ENCODE measurements at places on chromosomes 16 and 17.

DNA sequence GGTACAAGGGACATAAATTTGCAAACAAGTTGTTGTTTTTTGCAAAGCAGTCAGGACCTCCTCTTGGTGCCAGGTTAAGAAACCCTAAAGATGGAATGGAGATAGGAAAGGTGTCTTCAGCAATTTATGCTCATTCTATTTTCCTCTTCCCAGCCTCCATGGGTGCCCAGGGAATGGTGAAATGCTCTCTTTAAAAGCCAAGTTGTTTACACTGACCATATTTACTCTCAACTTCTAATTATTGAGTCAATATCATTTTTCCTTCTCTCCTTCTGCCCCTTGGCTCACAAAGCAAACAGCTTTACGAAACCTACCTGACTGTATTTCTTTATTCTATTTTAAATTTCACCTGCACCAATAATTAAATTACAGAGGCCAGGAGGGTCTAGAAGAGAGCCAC, 138.5 kb upstream of the IRX3 start:
- no peak for DNase-seq

DNA sequence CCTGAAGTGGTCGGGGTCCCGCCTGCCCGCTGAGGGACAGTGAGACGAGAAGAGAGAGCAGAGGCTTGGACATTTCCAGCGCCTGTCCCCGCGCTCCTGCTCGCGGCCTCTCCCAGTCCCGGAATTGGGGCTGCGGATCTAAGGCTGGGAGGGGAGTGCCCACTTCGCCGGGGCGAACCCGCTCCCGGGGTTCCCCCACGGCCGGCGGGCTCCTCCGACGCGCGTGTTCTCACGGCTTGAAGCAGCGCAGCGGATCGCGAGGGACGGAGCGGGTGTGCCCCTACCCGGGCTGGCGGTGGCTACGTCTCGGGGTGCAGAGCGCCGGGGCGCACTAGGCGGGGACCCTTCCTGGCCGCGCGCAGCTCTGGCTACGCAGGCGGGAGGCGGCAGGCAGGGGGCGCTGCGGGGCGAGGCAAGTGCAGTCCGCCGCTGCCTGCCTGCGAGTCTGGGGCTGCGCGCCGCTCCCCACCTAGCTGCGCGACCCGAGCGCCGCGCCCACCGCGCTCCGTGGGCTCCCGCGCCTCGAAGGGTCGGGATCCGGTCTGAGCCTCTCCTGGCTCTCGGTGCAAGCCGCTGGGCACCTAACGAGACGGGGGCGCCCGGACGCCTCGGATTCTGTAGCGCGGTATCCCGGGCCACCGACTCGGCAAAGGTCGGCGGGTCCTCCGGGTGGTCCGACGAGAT, 1.2 kb downstream of the NGFR start:
- DNase-seq: no peak

DNA sequence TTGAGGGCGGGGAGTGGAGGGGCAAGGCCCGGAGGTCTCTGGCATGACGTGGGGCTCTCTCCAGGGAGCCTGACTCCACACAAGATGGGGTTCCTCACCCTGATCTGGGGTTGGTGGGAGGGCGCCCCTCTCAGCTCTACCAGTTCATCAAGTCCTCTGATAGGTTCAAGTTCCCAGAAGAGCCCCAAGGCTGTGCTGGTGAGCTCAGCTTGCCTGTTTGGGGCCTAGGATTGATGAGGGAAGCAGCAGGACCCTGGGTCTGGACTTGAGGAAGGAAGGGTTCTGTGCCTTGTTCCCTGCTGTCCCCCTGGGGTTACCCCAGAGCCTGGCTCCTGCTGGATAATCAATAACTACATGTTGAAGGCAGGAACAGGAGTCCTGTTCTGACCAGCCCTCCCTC, 3.5 kb downstream of the MGAT5B start:
- DNase-seq: peak; percentile 18

DNA sequence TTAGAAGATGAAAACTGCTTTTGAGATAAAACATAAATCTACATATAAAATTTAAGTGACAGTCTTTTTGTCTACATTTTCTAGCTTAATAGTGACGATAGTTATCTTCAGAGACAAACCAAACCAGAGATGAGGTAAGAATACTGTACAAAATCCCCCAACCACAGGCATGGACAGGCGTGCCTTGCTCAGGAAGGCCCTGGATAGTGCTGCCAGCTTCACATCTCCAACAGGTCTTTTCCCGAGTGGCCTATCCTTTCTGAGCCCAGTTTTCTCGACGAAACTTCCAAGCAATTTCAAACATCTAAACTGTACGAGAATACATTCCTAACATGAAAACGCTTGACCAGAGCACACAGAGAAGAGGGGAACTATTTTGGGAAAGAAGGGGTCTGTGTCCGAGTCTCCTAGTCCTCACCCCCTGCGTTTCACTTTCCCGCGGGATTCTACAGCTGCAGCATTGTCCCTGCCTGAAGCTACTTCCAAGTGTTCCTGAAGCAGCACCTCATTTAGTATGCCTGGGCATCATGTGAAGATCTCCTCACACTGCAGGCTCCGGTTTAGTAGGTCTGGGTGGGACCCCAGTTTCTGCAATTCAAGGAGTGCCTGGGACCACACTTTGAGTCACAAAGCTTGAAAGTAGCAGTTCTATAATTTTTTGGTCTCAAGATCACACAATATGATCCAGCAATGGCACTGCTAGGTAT, 37.8 kb downstream of the GNA13 start:
- DNase-seq: no peak

Measured in A172 (cell line).